ENCODE measurements at places on chromosomes 6 and 20. TPM values are rescaled to one million over a fixed set of nuclear protein-coding genes. Genes with fewer than 3 reads are reported as not detected.

The ERVFRD-1 gene
- total RNA-seq: not detected

The HMGCLL1 gene
- total RNA-seq: not detected

The TBXT gene
- not detected for total RNA-seq

The PTCRA gene
- total RNA-seq: not detected

The CTAGE9 gene
- total RNA-seq: not detected

Data from activated T-helper 1 cell treated with anti-CD3 and anti-CD28 coated beads, Interleukin-12 subunit alpha, Interleukin-12 subunit beta, Interleukin-2, Interleukin-4 antibody, amounts not matched to agents 30 ng/mL and 10 ng/mL and 1 ng/mL, durations not matched to agents 14 hours and 24 hours and 36 hours (primary cell).